Neural crest cell (in vitro differentiated cells): ENCODE measurements at places on chromosomes 4 and X. TPM values are rescaled to one million over a fixed set of nuclear protein-coding genes. Genes with fewer than 3 reads are reported as not detected.

GRCh38 chr4:26272654-26273615, 47.9 kb upstream of the RBPJ start:
- no peak for DNase-seq

DNA sequence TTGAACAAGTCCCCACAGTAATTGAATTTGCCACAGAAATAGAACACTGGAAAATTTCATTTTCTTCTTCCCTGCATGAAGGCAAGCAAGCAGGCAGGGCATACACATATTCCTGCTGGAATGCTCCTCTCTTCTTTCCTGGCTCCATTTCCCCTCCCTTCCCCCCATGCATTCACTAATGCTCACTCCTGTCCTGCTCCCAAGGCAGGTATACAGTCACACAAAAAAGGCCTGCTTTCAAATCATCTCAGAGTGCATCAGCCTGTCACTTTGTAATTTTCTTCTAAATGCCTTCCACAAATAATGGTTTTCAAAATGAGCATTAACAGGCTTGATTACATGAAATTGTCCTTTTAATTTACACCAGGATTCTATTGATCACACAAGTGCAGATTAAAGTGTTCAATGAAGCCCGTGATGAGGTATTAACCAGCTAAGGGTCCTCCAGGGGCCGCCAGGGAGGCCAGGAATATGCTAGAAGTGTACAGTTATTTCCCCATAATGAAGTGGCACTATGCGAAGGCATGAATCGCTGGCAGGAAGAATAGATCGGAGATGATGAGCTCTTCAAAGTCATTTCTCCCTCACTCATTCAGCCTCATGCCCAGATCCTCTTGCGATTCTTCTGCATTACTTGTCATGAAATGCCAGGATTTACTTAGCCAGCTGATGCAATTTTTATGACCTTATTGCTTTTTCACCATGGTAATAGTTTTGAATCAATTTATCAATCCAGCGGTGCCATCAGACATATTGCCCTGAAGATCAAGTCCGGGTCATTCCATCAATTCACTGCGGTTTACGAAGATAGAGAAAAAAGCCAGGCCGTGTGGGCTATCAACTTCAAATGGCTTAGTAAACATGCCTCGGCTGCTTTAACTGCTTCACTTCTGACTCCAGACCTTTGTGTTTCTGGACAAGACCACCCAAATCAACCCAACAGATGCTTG, 243.5 kb downstream of the GPAT3 start:
- no peak for DNase-seq

- no peak for DNase-seq
Measured at GRCh38 chr4:65798498-65799127, 128.3 kb upstream of the EPHA5 start.

GRCh38 chr4:52103319-52103718, 52.2 kb downstream of the SPATA18 start:
- DNase-seq: no peak

- DNase-seq: no peak
Measured at GRCh38 chr4:188146618-188147017, 7.4 kb downstream of the TRIML1 start.

- no peak for DNase-seq
Measured at GRCh38 chrX:1012678-1013300, 199.7 kb downstream of the CRLF2 start.

- no peak for DNase-seq
Measured at GRCh38 chr4:73432169-73433000, 3.6 kb upstream of the AFP start.

DNA sequence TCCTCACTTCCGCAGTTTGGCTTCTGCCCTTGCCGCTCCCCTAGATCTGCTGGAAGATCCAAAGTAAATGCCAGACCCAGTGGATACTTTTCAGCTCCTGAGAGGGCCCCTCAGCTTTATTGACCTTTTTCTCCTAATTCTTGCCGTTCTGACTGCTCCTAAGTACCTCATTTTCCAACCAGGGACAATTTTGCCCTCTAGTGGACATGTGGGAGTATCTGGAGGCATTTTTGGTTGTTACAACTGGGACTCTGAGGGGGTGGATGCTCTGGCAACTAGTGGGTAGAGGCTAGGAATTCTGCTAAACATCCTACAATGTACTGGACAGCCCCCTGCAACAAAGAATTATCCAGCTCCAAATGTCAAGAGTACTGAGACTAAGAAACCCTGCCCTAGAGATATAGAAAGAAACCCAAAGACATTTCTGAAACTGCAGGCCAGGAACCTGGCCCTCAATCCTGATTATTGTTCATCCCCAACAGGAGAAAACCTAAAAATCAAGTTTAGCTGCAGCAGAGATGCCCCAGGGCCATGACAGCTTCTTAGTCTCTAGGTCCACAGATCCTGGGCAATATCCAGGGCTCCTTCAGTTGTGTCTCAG, 3.4 kb downstream of the TEX13B start:
- no peak for DNase-seq

DNA sequence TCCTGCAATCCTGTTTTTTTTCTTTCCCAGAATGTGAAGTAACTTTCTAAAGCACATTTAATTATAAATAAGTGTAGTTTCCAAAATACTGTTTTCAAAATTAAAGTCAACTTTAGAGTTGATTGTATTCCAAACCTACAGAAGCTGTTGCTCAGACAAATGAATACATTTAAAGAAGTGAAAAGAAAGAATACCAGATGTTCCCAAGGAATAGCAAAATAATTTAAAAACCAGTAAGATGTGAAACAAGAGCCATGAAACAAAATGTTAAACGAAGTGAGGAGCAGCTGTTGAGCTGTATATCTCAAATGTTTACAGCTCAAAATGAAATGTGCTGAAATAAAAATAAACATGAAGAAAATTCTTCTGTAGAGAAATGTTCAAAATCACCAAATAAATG, 627.4 kb upstream of the NDST4 start:
- no peak for DNase-seq

GRCh38 chr4:155270671-155271070, 62.2 kb downstream of the NPY2R start:
- DNase-seq: no peak

DNA sequence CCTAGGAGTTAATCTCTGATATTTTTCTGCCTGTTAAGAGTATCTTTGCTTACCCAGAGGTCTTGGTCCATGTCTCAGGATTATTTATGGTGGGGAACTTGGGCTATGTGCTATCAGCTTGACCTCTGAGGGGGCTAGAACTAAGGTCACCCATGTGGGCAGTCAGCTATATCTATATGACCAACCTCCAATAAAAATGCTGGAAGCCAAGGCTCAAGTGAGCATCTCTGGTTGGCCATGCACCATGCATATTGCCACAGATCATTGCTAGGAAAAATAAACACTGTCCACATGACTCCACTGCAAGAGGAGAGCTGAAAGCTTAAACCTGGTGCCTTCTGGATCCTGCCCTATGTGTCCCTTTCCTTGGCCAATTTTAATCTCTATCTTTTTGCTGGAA, 196.5 kb upstream of the SLC7A11 start:
- DNase-seq: no peak

GRCh38 chr4:7805533-7806337, 133.9 kb downstream of the AFAP1 start:
- DNase-seq: no peak

DNA sequence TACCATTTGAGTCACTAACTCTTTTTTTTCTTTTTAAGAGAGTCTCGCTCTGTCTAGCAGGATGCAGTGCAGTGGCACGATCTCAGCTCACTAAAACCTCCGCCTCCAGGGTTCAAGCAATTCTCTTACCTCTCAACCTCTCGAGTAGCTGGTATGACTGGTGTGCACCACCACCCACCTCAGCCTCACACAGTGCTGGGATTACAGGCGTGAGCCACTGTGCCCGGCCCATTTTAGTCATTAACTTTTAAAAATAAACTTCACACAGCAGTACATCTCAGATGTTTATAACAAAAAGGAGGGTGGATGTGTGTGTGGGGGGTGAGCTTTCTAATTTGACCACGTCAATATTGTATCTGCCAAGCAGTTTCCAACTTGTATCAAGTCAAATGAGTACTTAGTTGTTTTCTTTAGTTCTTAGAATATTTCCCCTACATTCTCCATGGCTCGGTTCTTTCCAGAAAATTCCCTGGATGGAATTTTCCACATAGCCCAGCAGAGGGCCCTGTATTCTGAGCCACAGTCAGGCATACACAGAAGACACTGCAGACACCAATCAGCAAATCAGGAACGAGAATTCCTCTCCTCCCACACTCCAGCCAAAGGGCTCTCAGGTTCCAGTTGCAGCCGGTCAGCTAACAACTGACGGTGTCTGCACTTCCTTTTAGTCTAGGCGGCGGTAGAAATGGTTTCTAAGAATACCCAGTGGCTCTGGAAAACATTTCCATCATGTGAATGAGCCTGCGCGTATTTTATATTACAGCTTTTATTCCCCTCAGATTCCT, 20.1 kb upstream of the ARAF start:
- peak; percentile 33 for DNase-seq

- DNase-seq: no peak
Measured at GRCh38 chr4:14111730-14112181, 484.2 kb upstream of the BOD1L1 start.

GRCh38 chr4:86960557-86960961, 25.7 kb downstream of the AFF1 start:
- no peak for DNase-seq

DNA sequence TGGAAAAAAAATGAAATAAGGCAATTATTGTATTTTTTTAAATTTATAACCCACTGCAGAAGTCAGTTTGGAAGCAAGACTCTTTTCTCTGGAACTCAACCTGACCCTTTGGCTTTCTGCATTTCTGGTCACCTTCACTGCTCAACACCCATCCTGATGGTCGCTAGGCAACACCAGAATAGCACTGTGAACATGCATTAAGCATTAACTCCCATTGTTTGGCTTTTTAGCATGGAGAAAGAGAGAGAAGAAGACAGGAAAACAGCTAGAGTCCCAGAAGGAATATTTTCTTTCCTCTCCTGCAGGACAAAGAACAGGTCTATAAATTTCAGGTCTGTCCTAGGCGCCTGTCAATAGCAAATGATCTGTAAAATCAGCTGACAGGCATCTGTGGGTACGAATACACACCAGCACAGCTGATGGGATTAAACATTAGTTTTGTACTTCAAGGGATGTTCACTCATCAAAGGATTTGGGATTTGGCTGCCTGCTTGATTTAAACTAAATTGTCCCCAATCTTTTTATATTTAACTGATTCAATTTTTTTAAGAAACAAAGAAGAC, 137.2 kb upstream of the ETNPPL start:
- DNase-seq: no peak

DNA sequence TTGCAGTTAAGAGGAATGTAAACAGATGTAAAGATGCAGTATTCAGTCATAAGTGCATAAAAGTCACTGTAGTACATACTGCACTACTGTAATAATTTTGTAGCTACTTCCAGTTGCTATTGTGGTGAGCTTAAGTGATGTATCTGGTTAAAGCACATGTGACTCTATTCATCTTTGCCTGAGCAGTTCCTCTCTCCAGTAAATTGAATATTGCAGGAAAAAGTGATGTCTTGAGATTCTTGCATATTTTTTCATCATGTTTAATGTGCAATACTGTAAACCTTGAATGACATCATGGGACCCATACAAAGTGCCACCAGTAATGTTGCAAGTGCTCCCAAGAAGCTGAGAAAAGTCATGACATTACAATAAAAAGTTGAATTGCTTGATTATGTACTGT, 9.6 kb downstream of the UBA6 start:
- no peak for DNase-seq

- DNase-seq: no peak
Measured at GRCh38 chr4:22363036-22363435, 152.8 kb downstream of the ADGRA3 start.

DNA sequence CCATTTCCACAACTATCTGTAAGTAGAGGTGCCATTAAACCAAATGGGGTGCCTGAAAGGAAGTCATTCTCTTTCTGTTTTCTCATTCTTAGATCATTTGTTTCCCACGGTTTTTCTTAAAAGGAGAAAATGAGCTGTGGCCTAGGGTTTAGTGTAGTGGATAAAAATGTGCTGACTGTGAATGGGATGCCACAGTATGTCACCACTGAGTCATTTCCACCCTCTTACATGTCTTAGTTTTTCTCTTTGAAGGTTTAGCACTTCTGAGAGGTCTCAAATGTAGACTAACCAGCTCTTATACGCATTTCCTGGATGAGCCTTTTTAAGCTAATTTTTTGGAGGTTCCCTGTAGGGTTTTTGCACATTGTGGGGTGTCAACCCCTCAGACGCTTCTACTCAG, 244.5 kb upstream of the SPANXN1 start:
- no peak for DNase-seq

- DNase-seq: no peak
Measured at GRCh38 chr4:167119392-167119791, 114.9 kb downstream of the SPOCK3 start.

DNA sequence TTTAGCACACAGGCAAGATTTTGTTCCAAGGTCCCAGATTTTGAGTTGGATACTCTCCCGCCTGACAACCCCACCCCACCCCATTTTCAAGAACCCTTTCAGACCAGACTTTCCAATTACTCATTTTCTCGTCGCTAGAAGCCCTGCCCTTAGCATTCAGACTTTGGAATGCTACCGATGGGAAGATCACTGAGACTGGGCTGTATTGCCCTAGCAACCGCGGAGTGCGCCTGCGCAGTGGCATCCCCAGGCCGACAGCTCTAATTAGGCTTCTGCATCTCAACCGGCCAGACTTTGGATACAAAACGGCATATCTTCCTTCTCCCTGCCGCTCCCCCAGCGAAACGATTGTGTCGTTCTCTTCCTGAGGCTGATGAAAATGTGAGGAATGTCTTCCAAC, 3.4 kb downstream of the MAGEE2 start:
- no peak for DNase-seq

DNA sequence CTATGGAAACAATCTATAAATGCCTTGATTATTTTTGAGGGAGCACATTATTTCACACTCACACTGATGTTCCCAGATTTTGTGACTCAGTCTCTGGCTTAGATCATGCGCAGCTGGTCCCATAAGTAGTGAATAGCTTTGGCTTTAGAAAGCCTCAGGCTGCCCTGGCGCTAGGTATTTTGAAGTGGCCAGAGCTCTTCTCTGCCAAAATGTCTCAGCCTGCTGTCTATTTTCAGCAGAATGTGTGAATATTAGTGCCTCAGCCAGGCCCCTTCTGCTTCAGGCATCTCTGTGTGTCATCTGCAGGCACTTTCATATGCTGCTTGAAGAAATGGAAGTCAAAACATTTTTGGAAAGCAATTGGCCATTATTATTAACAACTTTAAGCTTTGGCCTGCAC, 931.0 kb upstream of the INTU start:
- DNase-seq: no peak

NR0B1 gene
- total RNA-seq: not detected in 2 replicates

AGTR2 gene
- total RNA-seq: not detected in 2 replicates

SMIM43 gene
- 0.25 and 0.51 TPM in 2 replicates for total RNA-seq

RENBP gene
- total RNA-seq: 11.4 and 11.8 TPM in 2 replicates

TLL1 gene
- 1.7 and 2.2 TPM in 2 replicates for total RNA-seq

CFP gene
- 1.6 and 1.7 TPM in 2 replicates for total RNA-seq

P2RY4 gene
- total RNA-seq: 0.19 TPM in 1 of 2 replicates, not detected in the other

CD38 gene
- total RNA-seq: 0.05 and 0.11 TPM in 2 replicates

EIF2S3 gene
- total RNA-seq: 426 and 440 TPM in 2 replicates

ADH7 gene
- not detected in 2 replicates for total RNA-seq
